NCI-H446 (cell line): ENCODE measurements at places on chromosomes 6 and 20.

DNA sequence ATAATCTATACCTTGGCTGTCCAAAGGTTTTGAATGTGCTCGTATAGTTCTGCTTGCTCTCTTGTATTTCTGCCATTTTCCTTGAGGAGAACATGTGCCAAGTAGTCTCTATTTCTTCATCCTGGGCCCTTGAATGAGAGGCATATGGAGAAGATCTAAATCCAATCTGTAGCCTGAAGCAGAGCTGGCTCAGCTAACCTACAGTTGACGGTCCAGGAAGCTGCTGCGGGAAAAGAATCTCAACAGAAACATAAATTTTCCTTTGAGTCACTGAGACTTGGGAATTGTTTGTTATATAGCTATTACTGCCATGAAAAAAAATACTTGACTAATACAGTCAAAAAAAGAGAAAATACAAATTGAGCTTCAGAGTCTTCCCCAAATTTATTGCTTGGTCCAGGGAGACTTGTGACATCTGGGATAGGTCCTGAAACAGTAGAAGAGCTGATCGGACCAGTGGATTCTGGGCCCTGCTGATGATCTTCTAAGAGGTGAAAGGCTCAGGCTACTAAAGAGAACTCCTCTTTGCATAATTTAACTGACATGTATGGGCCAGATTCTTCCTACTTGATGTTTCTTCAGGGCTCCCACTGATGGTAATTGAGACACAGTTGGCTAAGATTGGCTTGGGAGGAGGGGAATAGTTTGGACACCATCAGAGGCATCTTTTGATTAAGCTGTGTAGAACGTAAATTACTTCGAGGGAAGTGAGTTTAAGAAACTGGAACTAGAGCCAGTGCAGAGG lies 29.9 kb upstream of the PLCB4 start:
- peak; percentile 75 for DNase-seq

DNA sequence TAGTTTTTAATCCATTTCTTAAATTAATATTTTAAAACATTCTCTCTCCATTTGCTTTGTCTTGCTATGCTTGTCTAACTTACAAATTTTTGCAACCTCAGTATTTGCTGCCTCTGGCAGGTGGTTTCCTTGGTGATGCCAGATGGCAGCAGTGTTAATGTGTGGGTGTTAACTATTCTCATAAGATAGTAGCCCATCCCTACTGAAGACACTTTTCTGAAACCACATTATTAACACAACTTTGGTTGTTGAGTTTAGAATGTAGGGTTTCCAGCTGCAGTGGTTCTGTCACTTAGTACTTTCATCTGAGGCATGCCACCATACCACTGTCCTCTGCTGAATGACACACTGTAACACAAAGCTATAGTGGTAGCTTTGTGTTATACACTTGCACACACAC lies 75.1 kb downstream of the MYO6 start:
- DNase-seq = no peak

DNA sequence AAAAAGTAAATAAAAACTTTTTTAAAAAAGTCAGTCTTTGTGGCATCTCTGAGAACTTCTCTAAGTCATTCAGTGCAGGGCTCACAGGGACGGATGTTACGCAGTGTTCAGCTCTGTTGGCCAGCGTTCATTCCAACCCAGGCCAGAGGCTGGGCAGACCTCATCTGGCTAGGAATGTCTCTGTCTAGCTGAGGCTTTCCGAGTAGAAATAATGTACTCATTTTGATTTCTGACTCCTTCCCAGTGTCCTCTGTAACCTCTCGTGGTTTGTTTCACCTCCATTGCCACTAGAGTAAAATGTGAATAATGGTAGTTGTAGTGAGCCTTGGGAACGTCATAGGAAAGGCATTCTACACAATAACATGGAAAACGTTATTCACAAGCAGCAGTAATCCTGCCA lies 135.1 kb downstream of the TMEM242 start:
- no peak for DNase-seq

DNA sequence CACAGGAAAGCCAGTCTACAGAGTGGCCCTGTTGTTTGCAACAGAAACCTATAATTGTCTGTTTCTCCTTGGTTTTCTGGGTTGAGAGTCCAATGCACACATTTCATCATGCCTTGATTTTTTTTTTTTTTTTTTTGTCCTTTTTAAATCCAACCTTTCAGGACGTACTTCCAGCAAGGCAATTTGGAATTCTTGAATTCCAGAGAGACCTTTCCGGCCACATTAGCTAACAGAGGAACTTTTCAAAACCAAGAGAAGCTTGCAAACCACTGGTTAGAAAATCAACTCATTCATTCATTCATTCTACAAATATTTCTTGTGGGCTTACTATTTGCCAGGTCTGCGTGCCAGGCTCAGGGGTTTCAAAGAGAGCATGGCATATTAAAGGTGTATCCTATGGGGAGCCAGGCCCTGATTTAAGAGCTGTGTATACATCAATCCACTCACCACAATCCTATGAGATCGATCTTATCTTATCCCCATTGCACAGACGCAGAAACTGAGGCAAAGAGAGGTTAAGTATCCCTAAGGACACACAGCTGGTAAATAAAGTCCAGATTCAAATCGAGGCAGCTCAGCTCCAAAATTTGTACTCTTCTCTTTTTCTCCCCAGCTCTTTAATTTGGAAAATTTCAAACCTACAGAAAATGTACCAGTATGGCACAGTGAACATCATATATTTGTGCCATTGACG lies 43.0 kb downstream of the EYA2 start:
- DNase-seq = no peak

- DNase-seq = no peak
Observed at GRCh38 chr20:1462834-1463233, 3.8 kb downstream of the NSFL1C start.

GRCh38 chr6:137804637-137805036 lies 62.4 kb upstream of the TNFAIP3 start:
- no peak for DNase-seq

DNA sequence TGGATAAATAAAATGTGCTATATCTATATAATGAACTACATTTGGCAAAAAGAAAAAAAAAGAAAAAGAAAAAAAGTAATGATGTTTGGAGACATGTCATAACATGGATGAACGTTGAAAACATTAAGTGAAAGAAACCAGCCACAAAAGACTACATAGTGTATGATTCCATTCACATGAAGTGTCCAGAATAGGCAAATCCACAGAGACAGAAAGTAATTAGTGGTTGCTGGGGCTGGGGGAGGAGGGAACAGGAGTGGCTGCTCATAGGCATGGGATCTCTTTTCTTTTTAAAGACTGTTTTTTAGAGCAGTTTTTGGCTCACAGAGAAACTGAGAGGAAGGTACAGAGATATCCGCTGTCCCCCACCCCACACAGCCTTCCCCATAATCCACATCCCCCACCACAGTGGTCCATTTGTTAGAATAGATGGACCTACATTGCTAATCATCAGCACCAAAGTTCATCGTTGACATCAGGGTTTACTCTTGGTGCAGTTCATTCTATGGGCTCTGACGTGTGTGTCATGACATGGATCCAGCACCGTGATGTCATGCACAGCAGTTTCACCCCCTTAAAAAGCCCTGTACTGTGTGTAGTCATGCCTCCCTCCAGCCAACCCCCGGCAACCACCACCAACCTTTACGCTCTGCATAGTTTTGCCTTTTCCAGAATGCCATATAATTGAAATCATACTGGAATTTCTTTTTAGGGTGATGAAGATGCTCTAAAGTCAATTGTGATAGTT lies 240.9 kb upstream of the RREB1 start:
- DNase-seq = no peak

DNA sequence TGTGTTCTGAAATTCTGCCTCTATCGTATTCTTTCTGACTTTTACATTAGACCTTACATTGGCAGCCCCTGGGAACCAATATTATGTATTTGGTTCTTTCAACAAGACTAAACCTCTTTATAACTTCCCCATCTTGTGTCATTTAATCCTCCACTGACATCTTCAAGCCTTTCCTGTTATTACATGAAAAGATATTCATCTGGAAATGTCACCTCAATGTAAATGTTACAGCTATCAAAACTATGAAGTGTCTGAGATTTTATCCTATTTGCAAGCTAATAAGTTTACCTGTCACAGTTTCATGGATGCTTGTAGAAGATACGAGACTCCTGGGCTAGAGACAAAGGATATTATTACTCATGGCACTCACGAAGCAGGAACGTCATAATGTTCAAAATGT lies 43.9 kb upstream of the NOX3 start:
- no peak for DNase-seq

DNA sequence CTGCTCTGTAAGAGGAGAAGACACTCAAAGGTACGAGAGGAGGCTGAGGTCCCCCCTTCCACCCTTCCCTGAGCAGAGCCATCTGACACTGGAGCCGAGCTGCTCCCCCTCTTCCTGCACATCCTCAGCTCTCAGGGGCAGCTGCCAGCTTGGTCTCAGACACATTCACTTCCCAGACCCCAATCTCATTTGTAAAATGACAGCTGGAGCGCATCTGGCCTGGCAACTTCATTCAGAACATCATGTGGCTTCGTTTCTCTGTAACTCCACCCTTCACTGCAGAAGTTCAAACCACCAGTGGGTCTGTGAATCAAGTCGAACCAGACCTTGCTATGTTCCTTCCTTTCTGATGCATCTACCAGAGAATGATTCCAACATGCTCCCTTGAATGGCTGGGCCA lies 145.6 kb upstream of the CDH4 start:
- no peak for DNase-seq

- DNase-seq = no peak
Observed at GRCh38 chr6:110398778-110399177, 16.6 kb downstream of the DDO start.

- DNase-seq = no peak
Observed at GRCh38 chr6:44682280-44682679, 294.8 kb downstream of the CDC5L start.

DNA sequence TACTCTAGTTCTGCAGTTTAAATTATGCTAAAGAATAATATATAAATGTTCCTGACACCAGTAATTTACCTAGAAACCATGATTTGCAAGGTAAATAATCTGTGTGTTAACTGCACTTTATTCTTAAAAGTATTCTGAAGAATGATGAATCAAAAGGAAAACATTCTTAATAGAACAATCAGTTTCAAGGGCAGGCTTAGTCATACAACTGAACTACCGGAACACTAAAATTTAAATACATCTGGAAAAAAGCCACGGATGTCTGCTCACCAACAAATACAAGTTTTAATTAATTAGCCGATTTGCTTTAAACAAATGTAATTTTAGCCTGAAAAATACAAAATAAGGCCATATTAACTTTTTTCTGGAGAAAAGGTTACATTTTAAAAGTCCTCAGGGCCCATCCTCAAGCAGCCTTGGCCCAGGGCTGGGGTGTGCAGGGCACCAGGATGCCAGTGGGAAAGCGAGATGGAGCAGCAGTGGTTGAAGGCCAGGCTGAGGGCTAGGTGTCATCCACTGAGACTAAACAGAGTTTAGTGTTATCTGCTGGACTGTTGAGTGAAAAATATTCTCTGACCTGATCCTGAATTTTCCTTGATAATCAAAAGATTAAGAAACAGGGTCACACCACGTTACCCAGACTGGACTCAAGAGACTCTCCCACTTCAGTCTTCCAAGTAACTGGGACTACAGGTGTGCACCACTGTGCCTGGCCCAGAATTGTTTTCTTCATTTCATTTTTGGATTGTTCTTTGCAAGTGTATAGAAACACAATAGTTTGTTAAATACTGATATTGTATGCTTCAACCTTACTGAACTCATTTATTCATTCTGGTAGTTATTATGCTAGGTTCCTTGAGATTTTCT lies 88.2 kb upstream of the DST start:
- DNase-seq = no peak

- DNase-seq = no peak
Observed at GRCh38 chr6:122726649-122727048, 52.9 kb upstream of the FABP7 start.

DNA sequence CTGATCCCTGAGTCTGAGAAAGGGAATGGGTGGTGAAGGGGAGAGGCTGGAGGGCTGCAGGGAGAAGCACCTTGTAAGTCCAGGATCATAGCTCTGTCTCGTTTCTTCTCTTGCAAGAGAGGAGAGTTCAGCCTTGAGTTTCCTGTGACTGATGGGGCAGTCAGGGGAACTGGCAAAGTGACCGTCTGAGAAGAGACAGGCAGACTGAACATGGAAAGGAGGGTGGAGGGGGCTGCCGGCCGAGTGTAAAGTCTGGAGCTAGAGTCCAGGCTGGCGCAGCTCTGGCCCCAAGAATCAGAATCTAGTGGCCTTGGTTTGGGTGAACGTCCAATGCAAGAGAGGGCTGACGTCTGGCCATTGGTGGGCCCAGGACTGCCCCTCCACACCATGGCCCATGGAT lies 72.5 kb downstream of the TCP11 start:
- no peak for DNase-seq

DNA sequence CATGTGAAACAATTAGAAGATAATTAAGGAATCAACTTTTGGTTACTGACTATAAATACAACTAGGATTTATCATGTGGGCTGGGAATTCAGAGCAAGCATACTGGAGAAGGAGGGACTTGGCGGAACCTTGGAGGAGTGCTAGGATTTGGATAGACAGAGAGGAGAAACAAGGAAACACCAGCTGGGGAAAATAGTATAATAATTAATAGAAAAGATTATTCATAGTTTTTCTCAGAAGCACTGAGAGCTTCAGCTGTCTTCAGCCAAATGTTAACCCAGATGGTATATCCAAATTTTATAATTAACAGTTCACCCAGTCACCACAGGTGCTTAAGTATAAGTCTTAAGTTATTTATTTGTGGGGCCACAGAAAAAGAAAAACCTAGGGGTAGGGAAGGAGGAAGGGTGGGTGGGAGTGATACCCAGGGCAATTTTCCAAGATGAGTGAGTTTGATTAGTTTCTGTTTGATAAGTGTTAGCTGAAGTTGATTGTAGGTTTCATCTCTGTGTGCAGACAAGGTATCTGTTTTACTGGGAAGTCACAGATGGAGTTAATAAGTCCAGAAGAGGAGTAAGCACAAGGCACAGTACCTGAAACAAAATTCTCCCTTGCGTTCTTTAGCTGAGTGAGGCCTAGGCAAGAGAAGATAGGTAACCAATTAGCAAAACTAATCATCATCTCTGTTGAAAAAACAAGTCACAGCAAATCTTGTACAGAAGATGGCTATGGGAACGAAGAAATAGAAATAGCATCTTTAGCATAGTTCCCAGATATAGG lies 175.5 kb downstream of the TFAP2B start:
- DNase-seq = no peak

DNA sequence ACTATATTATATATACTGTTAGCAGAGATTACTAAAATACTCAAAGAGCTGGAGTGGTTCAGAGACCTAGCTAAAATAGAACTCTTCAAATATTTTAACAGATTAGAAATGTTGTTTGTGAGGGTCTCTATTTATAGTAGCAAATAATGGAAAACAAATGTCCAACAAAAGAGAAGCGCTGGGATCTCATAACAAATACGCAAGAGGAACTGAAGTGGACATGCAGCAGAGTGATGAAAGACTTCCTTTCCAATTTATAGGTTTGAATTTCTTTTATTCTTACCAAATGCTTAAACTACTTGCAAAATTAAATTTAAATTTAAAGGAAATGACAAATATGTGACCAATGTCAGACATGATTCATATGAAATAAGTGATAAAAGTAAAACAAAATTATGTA lies 49.9 kb downstream of the PIGU start:
- DNase-seq = no peak

GRCh38 chr20:3980260-3981131 lies 34.9 kb downstream of the RNF24 start:
- no peak for DNase-seq

- DNase-seq = no peak
Observed at GRCh38 chr6:31268836-31269235, 3.1 kb downstream of the HLA-C start.

GRCh38 chr6:37582306-37582705 lies 82.6 kb upstream of the CCDC167 start:
- DNase-seq = no peak

- DNase-seq = no peak
Observed at GRCh38 chr6:169005166-169005565, 248.5 kb downstream of the THBS2 start.

GRCh38 chr6:142696123-142697000 lies 248.6 kb downstream of the HIVEP2 start:
- peak; percentile 93 for DNase-seq
